Activated naive CD4-positive, alpha-beta T cell treated with anti-CD3 and anti-CD28 coated beads, Interleukin-2, amount 50 U/mL, for 16 hours (primary cell): ENCODE measurements at places on chromosomes 16 and 17.

DNA sequence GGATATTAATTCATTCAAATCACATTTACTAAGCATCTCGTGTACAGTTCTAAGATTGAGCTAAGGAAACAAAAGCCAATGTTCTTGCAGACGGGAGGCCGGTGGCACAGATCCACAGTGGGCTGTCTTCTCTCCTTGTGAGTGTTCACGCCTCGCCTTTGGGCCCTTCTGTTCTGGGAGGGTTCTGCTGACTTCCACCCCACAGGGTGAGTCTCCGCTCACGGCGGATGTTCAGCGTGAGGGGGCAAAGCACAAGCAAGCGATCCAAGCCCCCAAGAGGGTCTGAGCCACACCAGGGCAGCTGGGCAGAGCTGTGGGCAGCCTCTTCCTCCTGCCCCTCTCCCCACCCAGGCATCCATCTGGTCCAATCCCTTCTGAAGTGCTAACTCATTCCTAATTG, 84.3 kb upstream of the DOC2B start:
- DNase-seq = no peak

- no peak for DNase-seq
Measured at GRCh38 chr16:61179561-61179960, 856.7 kb downstream of the CDH8 start.

DNA sequence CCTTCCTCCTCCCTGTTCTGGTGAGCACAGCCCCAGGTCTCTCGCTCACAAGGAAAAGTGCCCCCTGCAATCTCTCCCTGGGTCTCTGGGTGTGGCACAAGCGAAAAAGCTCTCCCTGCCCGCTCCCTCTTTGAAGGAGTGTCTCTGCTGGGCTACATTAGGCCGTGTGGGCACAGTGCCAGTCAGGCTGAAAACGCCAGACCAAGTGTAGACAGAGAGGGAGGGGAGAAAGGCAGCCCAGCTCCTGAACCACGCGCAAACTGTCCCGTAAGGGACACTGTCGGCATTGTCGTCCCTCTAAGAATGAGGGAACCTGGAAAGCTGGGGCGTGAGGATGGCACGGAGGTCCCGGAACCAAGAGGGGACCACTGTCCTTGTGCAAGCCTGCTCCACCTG, 3.9 kb downstream of the SMIM5 start:
- DNase-seq = no peak

DNA sequence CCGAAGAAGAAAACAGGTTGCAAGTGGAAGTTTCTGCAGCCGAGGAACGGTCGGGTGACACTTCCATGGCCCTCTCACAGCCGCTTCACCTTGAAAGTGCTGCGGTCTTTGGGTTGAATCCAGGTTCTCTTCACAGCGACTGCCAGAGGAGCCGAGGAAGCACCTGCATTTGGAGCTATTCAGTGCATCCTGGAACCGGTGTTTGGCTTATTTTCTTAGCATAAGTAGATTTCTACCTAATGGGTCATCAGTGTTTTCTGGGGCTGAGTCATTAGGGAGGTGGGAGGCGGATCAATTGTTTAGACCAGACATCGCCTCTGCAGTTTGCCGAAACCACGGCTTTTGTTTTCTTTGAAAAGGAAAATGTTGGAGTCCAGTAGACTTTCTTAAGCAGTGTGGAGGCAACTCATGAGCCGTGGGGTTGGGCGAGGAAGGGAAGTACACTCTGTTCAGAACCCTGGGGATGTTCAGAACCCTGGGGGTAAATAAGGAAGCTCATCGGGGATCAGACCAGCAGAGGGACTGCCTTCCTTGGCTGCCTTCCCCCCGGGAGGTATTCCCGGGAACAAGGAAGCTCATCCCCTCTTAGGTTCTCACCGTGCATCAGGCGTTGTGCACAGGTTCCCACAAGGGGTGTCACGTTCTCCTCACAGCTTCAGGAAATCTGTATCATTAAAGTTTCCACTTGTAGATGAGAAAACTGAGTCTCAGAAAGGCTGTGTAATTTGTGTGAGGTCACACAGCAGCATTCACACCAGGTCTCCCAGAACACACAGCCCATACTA, 361.5 kb downstream of the SNX29 start:
- no peak for DNase-seq

DNA sequence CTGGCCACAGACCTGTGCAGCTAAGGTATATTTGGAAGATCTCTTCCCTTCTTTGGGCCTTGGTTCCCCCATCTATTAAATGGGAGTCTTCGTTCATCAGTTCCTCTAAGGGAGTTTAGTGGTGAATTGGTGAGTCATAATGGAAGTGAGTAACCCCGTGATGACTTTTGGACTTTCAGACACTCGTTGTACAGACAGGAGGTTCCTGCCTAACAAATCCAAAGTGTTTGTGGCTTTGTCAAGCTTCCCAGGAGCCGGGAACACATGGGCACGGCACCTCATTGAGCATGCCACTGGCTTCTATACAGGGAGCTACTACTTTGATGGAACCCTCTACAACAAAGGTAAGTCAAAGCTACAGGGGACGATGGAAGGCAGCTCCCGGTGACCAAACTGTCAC, 40.4 kb downstream of the WSCD1 start:
- no peak for DNase-seq
